CMK (cell line): ENCODE measurements at places on chromosomes 2 and 18.
A peak's percentile ranks its signal among the peaks of the same experiment; 100 is the strongest.

DNA sequence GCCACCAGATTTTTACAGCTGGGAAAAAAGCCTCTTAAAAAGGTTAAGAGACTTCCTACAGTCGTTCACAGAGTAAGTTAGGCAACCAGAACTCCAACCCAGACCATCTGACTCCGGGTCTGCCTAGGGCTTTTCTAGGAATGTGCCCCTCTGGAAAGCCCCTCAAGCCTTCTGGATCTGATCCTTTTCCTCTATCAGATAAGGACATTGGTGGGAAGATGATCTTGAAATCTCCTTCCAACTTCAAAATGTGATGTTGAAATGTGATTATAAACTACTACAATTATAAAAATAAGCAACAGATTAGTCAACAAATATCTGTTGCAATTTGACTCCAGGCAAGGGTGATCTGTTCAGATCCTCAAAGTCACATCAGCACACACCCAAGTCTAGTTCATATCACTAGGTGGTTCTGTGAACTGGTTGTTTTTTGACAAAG, 270.4 kb downstream of the ARHGAP15 start:
- DNase-seq = no peak

DNA sequence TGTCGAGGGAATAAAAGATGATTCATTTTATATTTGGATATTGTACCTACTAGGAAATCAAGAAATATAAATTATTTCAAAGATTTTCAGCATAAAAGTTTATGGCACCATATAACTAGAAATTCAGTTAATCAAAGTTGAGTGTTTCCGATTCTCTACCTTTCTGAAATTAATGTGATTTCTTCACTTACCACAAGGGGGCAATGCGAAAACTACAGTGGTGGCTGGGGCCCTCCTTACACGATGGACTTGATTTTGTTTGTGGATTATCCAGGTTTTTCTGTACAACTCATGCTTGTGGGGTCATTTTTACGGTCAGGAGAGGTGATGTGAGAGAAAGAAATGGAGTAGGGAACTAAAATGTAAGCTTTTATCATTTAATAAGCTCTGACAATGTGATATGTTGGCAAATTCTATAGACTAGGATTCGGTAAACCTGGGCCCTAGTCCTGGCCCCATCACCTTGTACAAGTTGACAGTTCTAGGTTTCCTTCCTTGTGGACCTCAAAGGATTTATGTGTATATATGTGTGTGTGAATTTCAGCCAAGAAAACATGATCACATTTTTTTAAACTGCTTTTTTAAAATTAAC, 47.6 kb downstream of the G6PC2 start:
- DNase-seq = no peak

DNA sequence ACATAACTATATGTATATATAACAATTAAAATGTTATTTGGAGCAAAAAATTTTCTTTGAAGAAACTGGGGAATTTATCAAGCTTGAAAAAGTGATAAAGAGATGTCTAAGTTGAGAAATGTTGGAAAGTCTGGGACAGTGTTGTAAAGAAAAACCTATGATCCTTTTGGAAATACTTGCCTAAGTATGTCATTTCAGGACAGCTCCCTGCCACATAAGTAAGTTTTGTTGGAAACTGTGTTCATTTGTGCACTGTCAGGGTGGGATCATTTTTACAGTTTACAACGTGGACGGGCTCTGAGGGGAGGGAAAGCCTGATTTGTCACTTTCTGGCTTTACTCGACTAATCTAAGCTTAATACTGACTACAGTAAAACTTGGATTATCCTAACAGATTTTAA, 10.4 kb upstream of the COL3A1 start:
- no peak for DNase-seq

GRCh38 chr2:127160676-127161075, 53.7 kb upstream of the BIN1 start:
- DNase-seq = no peak

GRCh38 chr2:30761226-30761625, 46.0 kb downstream of the CAPN13 start:
- no peak for DNase-seq

- DNase-seq = no peak
Measured at GRCh38 chr2:42107249-42108042, 59.6 kb downstream of the PKDCC start.

DNA sequence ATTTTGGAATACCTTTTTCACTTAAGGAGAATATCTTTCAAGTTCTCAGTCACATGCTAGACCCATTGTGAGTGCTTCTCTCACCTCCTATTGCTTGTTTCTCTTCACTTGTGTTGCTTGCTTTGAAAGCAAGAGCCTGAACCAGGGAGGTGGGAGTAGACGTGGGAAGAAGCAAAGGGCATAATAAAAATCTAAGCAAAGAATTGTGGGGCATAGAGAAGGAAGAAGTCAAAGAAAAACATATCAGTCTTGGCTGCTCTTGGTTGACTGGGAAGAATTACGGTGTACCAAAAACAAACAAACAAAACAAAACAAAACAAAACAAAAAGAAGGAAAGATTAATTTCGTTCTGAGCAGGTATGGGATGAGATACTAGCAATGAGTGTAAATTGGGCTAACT, 48.9 kb upstream of the ACVR1 start:
- no peak for DNase-seq

GRCh38 chr2:45043174-45043573, 33.9 kb upstream of the SIX2 start:
- DNase-seq = no peak

GRCh38 chr18:31555971-31556747, 35.5 kb upstream of the TTR start:
- DNase-seq = peak; percentile 30

- DNase-seq = no peak
Measured at GRCh38 chr2:204250692-204251091, 294.6 kb upstream of the PARD3B start.

DNA sequence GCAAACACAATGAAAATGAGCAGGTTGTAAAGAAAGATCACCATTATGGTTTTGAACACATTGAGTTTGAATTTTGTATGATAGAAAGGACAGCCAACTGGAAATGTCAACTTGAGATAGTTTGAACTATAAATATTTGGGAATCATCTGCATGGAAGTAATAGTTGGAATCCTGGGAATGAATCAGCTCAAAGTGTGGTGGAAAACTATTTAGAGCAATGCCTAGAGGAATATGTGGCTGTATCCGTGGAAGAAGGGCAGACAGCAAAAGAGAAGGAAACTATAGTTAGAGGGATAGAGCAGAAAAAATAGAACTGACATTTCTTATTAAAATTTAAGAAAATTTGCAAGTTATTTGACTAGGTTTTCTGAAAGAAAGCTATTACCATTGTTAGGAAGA, 112.5 kb upstream of the OTX1 start:
- no peak for DNase-seq

DNA sequence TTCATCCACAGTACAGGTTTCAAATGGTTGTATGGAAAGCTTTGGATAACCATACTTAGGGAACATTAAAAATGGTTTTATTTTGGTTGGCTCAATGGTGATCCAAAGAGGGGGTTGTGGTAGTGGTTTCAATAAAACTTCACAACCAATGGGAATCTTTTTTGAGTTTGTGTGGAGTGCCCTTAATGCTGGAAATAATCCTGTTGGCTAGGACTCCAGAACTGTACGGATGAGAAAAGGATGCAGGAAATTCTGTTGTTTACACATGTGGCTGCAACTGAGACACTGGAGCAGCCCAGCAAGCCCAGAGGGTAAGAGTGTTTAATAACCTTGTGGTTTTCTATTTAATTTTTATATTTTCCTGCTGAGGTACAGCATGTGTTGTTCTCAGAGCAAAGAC, at the start of gene CCDC102B:
Gene CCDC102B, plus strand, starts transcription at position 210 of the 400 bp plus-strand sequence. CDS start 38,684 bp downstream, outside the sequence.
- no peak for DNase-seq

DNA sequence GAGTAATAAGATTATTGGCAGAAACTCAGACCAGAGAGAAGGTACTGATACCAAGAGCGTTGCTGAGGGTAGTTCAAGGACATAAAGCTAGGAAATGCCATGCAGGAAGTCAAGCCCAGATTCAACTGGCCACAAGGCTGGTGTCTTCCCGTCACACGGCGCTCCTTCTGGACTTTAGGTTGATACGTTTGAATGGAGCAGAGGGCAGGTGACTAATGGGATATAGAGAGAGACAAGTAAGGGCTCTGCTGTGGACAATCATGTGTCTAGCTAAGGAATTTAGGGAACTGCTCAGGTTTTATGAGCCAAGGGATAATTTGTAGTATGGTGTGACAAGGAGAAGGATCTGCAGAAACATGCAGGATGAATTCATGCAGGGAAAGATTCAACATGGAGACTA, 83.9 kb upstream of the MC2R start:
- DNase-seq = no peak

DNA sequence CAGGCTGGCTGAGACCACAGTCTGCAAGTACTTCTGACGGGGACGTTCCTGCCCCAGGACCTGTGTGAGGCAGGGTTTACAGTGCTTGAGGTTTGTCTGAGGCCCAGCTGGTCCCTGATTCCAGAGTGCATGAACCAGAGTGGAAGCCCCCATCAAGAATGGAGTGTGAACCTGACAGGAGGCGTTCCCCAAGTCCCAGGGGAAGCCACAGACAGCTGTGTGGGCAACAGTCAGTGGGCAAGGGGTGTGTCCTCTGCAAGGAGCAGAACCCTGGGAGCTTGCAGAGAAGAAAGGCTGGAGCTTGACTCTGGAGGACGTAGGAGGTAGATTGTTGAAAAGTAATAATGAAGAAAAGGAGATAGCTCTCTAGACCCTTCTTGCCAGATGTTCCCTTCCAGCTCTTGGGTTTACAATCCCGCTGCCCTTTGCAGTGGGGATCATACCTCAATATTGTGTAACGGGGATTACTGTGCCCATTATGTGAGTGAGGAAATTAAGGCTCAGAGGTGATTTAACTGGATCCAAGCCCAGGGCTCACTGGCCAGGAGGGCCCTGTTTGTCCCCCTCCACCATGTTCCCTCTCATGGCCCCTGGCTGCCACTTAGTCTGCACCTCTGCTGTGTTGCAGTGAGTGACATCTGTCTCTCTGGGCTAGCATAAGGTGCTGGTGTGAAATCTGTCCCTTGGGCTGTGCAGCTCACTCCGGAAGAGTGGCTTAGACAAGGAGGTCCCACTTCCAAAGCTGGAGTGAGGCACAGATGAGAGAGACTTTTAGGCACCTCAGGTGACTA, 6.2 kb downstream of the DBI start:
- DNase-seq = no peak

DNA sequence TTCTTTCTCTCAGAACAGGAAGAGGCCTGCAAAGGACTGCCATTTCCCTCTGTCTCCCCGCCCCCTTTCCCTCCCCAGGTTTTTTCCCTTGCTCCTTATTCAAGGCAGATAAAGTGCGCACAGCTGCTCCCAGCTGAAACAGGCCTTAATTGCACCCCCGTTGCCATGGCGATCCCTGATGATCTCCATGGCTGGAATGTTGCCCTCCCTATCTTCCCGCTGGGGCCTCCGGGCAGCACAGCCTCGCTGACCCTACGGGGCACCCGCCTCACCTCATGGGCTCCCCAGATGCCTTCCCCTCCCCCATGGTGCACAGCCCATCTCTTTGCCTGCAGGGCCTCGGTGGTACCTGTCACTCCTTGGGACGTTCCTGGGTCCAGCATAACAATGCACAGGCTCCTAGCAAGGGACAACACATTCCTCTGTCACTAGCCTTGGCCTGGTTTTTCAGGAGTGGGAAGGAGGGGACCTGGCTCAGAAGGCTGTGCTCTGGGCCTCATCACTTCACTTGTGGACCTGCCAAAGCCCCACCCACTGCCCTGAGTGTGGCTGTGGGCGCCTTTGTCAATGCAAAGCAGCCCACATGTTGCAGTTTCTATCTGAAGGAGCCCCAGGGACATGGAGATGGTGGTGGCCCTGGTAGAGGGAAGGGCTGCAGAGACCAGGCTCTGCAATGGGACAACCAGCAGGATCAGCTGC, 115.0 kb downstream of the CELF4 start:
- no peak for DNase-seq
